ENCODE measurements at places on chromosomes 11 and 22. TPM values are rescaled to one million over a fixed set of nuclear protein-coding genes. Genes with fewer than 3 reads are reported as not detected.
A peak's percentile ranks its signal among the peaks of the same experiment; 100 is the strongest.

SCGB1A1 gene
- not detected for total RNA-seq

SSRP1 gene
- total RNA-seq = 60.7 TPM

EMID1 gene
- total RNA-seq = 0.08 TPM

SUSD2 gene
- 0.99 TPM for total RNA-seq

MS4A3 gene
- not detected for total RNA-seq

OR8D1 gene
- not detected for total RNA-seq

COMT gene
- total RNA-seq = 151 TPM

GRCh38 chr11:131464461-131464860, 94.0 kb downstream of the NTM start:
- no peak for DNase-seq

GRCh38 chr11:12445001-12445400, 67.6 kb downstream of the PARVA start:
- no peak for DNase-seq

- no peak for DNase-seq
These were observed 11.3 kb upstream of the SESN3 start for GRCh38 chr11:95242091-95242844.

GRCh38 chr22:25598609-25599008, 34.1 kb downstream of the GRK3 start:
- DNase-seq = no peak

- no peak for DNase-seq
These were observed 13.5 kb downstream of the TEAD1 start for GRCh38 chr11:12687740-12688139.

- DNase-seq = no peak
These were observed 33.7 kb upstream of the B3GAT1 start for GRCh38 chr11:134445601-134446325.

- DNase-seq = peak; percentile 73
These were observed 3.3 kb downstream of the SERPINH1 start for GRCh38 chr11:75565221-75565814.

DNA sequence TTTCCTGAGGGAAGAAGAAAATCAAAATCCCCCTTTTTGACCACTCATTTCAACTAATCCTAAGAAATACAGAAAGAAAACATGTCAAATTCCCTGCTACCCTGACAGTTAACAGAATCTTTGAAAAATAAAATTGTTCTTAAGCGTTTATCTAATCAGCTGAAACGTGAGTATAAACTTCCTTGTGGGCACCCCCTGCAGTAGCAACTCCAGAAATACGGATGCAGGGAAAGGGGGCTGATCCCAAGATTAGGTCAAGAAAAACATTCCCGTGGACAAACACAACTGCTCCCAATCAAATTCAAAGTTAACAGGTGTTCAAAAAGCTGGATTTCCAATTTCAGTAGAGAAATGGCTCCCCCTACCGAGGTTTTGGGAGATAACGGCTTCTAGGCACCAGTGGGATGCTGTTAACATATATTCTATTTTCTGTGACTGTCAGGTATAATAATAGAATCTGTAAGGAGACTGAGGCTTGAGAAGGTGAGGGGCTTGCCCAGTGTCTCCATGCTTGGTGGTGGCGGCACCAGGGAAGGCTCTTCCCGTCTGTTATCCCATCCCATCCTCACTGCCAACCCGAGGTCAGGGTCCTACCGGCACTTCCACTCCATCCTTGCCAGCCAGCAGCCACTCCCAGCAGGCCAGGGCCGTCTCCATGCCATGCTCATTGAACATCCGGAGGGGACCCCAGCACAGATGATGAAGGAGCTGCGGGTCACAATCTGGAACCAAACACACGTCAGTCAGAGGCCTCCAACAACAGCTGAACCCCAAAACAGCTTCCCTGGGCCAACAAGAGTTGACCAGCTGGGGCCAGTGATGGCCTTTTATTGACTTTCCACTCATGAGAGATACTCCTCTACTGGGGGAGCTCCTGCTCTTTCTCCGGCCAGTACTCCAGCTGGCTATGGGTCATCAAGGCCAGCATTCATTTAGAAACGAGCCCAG, 32.0 kb upstream of the SERPIND1 start:
- DNase-seq = peak; percentile 22

DNA sequence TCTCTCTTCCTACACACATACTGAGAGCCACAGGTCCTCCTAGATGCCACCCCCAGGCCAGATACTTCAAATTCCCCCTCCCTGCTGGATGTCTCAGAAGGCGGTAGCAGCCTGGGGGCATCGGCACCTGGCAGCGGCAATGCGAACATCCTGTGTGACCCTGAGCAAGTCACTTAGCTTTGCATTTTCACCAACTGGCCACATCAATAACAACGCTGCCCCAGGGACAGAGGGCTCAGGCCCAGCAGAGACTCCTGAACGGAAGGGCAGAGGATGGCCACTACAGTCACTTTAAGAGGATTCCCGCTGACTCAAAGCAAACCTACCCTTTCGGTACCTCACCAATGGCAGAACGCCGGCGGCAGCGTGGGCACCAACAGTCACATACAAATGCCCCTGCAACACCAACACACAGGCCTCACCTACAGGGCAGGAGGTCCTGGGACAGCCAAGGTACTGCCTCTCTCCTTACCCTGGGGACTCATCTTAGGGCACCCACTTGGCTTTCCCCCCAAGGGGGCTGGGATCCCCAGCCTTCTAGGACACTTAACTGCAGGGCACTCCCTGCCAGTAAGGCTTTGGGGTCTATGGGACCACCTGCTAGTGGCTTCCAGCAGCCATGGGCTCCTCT, 1.6 kb downstream of the LMO1 start:
- DNase-seq = no peak

DNA sequence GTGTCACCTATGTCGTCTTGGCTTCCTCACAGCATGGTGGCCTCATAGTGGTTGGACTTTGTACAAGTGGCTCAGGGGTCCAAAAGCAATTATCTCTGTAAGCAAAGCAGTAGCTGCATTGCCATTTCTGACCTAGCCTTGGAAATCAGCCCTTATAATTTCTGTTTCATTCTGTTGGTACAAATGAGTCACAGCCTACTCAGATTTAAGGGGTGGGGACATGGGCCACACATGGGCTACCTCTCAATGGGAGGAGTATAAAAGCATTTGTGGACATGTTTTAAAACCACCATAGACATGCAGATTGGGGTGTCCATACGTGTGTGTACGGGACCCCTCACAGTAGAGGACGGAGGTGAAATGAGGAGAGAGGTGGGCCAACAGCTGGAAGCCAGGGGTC, 41.6 kb downstream of the CHRDL2 start:
- peak; percentile 39 for DNase-seq

DNA sequence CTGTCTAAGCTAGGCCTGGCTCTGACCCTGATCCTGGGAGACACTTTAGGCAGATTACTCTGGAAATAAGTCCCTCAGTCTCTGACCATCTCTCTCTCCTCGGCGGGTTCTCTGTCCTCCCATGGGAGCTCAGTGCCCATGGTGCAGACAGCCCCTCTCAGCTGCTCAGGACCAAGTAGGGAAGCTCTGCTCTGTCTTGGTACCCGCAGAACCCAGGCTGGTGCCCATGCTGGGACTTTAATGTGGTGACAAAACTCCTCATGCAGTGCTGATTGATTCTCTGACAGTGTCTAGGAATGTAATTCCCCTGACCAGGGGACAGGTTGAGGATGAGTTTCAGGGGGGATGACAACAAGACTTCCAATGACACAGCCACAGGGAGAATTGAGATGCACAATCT, 30.3 kb upstream of the GGTLC2 start:
- DNase-seq = no peak

GRCh38 chr11:46472662-46472994, 81.1 kb upstream of the CHRM4 start:
- DNase-seq = no peak

- no peak for DNase-seq
These were observed 18.5 kb downstream of the KRTAP5-5 start for GRCh38 chr11:1647901-1648652.

DNA sequence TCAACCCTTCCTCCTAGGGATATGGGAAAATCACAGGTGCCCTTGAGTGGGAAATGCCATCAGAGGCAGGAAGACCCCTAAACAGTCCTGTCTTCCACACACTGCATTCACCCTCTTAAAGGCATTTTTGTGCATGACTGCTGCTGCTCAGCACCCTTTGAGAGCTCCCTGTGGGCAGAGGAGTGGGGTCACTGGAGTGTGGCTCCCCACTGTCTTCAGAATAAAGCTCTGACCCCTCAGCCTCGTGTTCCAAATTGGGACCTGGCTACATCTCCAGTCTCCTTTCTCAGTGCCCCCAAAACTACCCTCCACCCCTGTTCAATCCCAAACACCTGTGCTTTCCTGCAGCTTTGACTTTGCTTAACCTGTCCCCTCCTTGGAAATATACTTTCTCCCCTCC, 46.6 kb downstream of the CHRDL2 start:
- no peak for DNase-seq

- DNase-seq = no peak
These were observed 148.0 kb downstream of the NTM start for GRCh38 chr11:131518305-131518838.

GRCh38 chr11:116258821-116259220, 514.0 kb downstream of the BUD13 start:
- DNase-seq = no peak

GRCh38 chr11:106828976-106829375, 189.3 kb downstream of the GUCY1A2 start:
- no peak for DNase-seq

- no peak for DNase-seq
These were observed 1727.5 kb downstream of the LRRC4C start for GRCh38 chr11:39732001-39732400.

GRCh38 chr11:97557399-97557798, 1167.6 kb downstream of the JRKL start:
- no peak for DNase-seq

DNA sequence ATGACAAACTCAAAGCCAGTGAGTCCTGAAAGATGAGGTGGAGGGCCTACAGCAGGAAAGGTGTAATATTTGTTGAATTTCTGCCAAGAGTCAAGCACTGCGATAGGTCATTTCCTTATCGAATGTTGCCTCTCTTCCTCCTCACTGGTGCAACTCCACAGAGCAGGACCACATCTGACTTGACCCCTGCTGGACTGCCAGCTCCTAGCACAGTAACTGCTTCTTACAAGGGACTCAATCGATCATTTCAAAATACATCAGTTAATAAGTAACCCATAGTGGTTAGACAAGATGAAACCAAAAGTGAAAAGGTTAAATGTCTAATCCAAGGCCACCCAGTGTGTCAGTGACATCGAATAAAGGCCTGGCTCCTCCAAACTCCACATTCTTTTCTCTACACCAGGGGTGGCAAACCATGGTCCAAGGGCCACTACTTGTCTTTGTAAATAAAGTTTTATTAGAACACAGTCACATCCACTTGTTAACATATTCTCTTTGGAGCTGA, 98.5 kb upstream of the CSNK2A3 start:
- DNase-seq = no peak

GRCh38 chr22:48182031-48182430, 1419.6 kb downstream of the TBC1D22A start:
- DNase-seq = no peak
